ENCODE measurements at places on chromosomes 11 and 22.

DNA sequence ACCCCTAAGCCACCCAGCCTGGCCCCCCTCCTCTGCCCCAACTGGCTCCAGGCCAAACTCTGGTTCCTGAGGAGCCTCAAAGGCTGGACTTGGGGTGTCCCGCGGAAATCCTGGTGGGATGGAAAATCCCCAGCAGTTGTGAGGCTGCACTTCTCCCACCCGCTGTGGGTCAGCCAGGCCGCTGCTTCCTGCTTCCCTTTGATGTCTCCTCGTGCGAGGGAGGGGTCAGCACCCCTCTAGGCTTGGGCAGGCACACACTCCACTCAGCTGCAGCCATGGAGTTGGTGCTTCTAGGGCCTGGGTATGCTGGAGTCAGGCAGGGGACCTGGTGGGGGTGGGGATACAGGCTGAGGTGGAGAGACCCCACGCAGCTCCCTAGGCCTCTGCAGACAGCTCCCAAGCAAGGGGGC lies 12.0 kb downstream of the KCNQ1OT1 start:
- no peak for DNase-seq

- DNase-seq: no peak
Observed at GRCh38 chr11:33197915-33198727, 36.8 kb upstream of the CSTF3 start.

- no peak for DNase-seq
Observed at GRCh38 chr11:47946682-47947559, 33.4 kb upstream of the PTPRJ start.

DNA sequence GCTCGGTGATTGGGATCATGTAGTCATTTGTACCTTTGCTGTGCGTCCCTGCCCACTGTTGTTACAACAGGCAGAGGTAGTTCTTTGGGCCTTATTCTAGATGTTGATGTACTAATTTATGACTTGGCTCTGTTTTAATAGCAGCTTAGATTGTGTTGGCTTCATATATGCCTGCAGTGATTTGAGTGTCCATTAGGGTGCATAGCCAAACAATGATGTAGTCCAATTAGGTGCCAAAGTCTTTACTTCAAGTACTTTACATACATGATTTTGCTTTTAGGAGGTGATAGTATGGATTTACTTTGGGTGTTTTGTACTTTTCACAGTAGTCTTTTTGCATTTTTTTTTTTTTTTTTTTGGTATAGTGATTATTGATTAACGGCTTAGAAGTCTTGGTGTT lies 46.4 kb downstream of the PPP6R3 start:
- no peak for DNase-seq

GRCh38 chr11:78539506-78539905 lies 35.2 kb downstream of the NARS2 start:
- no peak for DNase-seq

DNA sequence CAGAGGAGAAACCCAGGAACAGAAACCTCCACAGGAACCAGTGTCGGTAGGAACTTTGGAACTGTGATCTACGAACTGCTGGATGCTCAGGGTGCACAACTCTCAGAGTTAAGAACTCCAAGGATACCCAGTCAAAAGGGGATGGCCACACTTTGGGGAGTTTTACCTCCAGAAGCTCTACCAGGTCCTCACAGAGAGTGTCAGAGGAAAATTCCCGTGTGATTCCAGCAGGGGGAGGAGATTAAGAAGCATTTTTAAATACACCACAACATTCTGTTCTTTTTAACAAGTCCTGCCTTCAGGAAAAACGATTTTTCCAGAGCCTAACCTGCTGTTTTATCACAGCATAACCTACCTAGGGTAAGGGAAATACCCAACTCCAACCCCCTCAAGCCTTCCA lies 104.0 kb downstream of the SOX6 start:
- no peak for DNase-seq

DNA sequence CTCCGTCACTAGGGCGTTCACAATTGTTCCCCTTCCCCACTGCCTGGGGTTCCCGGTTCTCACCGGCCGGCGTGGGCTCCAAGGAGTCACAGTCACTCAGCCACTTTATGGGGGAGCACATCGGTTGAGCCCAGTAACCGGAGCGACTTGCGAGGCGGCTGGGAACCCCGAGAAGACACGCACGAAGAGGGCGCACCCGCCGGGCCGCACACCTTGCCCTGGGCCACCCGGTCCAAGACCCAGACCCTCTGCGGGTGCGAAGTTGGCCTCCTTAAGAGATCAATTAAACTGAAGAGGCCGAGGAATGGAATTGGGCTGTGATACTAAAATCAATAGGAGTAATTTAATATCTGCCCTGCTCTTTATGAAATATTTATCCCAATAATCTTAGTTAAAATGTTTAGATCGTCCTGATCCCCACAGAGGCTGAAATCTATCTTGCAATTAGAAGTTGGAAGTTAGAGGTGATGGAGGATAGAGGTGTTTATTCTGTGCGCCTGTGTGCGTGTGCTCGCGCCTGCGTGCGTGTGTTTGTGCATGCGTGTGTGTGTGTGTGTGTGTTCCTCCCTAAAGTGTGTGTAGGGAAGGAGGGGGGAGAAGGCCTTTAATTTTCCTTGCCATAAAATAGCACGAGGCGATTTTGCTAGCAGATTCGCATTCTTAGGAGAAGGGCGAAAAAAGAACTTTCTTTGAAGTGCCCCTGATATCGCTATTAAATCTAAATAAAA lies 954 bp upstream of the MN1 start:
- no peak for DNase-seq

GRCh38 chr11:9264316-9265210 lies 587 bp downstream of the DENND5A start:
- DNase-seq: no peak

DNA sequence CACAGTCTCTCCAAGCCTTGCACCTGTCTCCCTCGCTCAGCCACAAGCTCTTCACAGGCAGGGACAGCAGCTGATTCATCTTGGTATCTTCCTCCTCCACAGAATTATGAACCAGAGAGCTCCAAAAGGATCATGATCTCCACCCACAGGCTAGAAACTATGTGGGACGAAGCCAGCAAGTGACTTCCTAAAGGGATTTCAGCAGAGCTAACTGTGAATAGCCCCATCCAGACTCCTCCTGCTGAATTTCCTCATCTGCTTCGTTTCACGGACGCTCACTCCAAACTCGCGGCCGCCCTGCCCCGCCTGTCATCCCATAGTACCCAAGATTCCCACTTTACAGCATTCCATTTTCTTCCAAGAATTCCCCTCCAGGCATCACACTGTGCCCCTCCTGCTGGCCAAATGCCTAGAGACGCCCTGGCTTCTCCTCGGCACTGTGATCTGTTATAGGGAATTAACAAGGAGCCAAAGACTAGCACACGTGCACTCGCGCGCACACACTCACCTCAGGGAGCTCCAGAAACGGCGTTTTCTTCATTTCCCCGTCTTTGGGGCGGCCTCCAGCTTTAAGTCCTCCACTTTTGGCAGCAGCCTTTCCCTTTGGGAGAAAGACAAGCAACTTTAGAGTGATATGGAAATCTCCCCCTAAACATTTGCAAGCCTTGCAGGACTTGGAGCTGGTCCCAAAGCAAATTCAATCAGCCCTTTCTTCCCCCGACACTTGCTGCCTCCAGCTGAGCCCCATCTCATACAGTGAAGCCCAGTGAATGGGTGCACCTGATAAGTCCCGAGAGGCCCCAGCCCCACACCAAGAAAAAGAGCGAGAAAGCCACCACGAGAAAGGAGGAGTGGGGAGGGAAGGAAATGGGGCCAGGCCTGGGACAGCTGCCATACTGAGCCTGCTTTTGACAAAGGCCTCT lies 35.5 kb downstream of the SPATA19 start:
- no peak for DNase-seq

DNA sequence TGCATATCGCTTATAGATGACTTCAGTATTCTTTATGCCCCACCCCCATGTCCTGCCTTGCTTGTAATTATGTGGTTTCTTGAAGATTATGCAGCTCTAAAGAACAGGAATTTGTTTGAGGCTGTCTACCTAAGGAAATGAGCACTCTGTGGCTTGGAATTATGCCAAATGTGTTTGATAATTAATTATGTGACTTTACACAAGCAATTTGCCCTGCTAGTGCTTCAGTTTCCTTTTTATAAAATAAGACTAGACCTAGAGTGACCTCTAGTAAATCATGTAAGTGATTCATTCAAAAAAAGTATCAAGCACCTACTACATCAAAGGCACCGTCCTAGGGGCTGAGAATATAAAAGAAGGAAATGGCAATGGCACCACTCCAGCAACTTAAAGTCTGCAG lies 491.5 kb upstream of the KIRREL3 start:
- no peak for DNase-seq

DNA sequence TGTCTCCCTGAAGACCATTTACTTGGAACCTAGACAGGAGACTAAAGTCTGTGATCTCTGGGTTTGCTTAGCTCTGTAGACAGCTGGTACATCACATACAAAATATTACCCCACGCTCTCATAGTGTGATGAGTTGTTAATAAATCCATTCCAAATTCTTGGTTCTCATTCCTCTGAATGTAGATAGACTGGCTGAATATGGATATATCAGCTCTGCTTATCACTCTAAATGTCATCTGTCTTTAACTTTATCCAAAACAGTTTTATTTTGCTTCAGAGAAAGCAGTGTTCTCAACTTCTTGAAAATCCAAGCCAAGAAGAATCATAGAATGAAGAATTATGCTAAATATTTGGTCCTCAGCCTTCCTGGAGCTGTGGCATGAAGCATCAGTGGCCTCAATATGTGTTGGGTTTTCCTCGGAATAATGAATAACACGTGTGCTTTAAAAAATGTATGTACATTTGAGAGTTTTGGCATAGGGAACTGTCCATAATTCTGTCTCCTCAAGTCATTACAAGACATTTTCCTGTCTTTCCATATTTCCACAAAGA lies 10.5 kb upstream of the LDLRAD3 start:
- no peak for DNase-seq

DNA sequence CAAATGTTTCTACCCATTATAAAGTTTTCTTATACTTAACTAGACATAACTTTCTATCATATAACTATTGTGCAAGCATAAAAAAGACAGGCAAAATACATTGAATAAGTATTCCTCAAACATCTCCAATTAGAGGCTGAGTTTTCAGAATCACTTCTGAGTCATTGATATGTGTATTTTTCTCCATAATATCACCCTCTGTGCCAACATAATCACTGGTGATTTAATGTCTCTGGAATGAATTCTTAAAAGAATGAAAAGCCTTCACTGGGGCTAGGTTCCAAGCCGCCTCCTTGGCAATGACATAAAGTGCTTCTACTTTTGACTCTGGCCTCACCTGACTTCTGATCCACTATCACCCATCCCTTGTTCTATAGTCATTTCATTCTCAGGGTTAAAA lies 197.0 kb upstream of the E2F8 start:
- DNase-seq: no peak

DNA sequence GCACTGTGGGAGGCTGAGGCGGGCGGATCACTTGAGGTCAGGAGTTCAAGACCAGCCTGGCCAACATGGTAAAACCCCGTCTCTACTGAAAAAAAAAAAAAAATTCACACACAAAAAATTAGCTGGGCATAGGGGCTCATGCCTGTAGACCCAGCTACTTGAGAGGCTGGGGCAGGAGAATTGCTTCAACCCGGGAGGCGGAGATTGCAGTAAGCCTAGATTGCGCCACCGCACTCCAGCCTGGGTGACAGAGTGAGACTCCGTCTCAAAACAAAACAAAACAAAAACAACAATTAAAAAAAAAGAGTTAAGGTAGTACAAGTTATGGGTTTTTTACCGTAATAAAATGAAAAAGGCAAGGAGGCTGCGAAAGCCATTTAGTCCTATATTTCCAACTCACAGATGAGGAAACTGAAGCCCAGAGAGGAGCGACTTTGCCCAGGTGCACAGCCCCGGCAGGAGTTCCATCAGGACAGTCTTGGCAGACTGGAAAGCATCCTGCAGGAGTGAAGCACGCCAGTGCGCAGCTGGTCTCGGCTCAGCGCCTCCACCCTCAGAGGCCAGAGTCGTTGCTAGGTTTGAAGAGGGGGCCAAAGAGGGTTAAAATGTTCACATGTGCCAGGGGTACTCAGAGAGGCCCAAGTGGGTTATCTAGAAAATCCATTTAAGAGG lies 3.8 kb upstream of the FADS3 start:
- no peak for DNase-seq

DNA sequence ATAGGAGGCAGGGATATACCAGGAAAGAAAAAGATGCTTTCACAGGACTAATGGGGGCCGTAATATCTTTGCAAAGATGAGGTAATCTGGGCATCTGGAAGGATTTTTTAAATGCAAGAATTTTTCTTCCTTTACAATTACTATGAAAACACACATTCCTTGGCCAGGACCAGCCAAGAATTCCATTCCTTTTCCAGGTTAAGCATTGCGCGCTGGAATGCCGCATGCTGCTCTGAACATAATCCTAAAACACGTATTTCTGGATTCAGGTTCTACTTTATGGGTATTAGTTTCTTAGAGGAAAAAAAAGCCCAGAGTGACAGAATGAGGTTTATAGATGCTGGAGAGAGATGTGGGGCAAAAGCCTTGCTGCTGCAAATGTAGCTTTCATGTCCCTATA lies 99.4 kb upstream of the SORL1-AS1 start:
- DNase-seq: no peak

GRCh38 chr11:66126808-66127555 lies 56.9 kb downstream of the PACS1 start:
- peak; percentile 42 for DNase-seq

DNA sequence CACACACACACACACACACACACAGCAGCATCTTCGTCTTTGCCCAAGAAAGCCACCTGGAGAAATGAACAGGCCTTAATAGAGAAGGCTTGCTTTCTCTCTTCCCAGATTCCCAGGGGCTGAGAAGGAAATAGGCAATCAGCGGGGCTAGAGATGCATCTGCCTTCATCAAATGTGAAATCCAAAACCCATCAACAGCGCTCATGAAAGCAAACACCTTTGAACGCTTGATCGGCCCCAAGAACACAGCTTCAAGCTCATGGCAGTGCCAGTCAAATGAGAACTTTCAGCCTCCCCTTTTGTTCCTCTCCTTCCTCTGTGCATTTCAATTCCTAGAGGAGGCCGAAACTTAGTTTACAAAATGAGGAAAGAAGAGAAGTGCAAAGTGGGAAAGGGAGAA lies 122.7 kb downstream of the EFCAB6 start:
- no peak for DNase-seq

GRCh38 chr11:21861314-21861713 lies 331.6 kb upstream of the ANO5 start:
- DNase-seq: no peak

GRCh38 chr11:116413301-116414242 lies 359.2 kb downstream of the BUD13 start:
- no peak for DNase-seq

GRCh38 chr11:121282386-121282785 lies 10.2 kb upstream of the SC5D start:
- DNase-seq: no peak

DNA sequence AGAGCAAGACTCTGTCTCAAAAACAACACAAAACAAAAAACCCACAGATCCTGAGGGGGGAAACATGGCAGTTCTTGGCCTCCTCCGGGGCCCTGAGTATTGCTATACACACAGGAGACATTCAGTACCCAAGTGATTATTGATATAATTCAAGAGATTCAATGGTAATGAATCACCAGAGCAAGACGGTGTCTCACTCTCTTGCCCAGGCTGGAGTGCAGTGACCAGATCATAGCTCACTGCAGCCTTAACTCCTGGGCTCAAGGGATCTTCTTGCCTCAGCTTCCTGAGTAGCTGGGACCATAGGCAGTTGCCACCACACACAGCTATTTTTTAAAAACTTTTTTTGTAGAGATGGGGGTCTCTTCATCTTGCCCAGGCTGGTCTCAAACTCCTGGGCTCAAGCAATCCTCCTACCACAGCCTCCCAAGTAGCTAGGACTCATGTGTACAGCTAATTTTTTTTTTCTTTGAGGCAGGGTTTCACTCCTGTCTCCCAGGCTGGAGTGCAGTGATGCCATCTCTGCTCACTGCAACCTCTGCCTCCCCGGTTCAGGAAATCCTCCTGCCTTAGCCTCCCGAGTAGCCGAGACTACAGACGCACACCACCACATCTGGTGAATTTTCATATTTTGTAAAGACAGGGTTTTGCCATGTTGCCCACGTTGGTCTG lies 21.8 kb upstream of the PIK3C2A start:
- no peak for DNase-seq
